Left hindlimb (tissue), 1 donor: ENCODE measurements at places on chromosomes 16 and 17.
A peak's percentile ranks its signal among the peaks of the same experiment; 100 is the strongest.

- DNase-seq, result no peak
Observed at GRCh38 chr17:75205793-75206163, 299 bp downstream of the NUP85 start.

DNA sequence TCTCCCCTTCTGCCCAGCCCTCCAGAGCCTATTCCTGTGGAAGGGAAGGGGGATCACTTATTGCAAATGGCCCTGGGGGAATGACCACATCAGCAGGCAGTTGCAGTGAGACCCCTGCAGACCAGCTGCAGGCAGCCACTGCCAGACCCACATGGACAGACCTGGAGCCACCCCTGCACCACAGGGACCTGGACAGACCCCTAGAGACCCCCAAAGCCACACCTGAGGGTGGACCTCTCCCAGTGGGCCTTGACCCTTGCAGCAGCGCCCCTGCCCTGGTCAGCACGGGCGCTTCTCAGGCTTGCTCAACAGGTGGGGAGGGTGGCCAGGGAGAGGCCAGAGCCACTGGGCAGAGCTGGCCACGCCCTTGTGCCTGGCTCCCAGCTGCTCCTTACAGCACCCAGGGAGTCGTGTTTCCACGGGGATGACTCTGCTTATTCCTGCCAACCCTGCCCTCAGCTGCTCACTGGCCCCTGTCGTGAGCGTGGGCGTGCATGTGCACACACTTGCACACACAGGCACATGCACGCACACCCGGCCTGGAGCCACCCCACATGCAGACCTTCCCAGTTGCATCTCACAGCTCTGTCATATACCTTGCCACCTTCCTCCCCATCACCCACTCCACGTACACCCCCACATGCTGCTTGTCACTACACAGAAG lies 1.3 kb upstream of the SCN4A start:
- DNase-seq, result no peak

GRCh38 chr17:37643118-37643766 lies at the start of gene DDX52:
TSS of gene DDX52 (minus strand) at chr17:37643446. CDS start at chr17:37643420, 26 bp downstream.
- peak; percentile 90 for DNase-seq

- DNase-seq, result no peak
Observed at GRCh38 chr17:73544333-73544732, 99.9 kb downstream of the SDK2 start.

GRCh38 chr16:68369697-68370580 lies 59.1 kb downstream of the PRMT7 start:
- DNase-seq, result peak; percentile 36

GRCh38 chr17:80929449-80929848 lies 62.2 kb upstream of the CHMP6 start:
- DNase-seq, result no peak

- no peak for DNase-seq
Observed at GRCh38 chr17:13520899-13521572, 80.7 kb downstream of the HS3ST3A1 start.

- DNase-seq, result no peak
Observed at GRCh38 chr17:45812102-45812501, 28.0 kb downstream of the CRHR1 start.

- DNase-seq, result no peak
Observed at GRCh38 chr16:85104147-85104546, 8.1 kb downstream of the CIBAR2 start.

- DNase-seq, result peak; percentile 62
Observed at GRCh38 chr17:46212634-46213435, 19.6 kb upstream of the KANSL1 start.

GRCh38 chr16:3738541-3738940 lies 21.2 kb upstream of the TRAP1 start:
- no peak for DNase-seq

- DNase-seq, result no peak
Observed at GRCh38 chr17:33266116-33266515, 27.0 kb downstream of the ASIC2 start.

DNA sequence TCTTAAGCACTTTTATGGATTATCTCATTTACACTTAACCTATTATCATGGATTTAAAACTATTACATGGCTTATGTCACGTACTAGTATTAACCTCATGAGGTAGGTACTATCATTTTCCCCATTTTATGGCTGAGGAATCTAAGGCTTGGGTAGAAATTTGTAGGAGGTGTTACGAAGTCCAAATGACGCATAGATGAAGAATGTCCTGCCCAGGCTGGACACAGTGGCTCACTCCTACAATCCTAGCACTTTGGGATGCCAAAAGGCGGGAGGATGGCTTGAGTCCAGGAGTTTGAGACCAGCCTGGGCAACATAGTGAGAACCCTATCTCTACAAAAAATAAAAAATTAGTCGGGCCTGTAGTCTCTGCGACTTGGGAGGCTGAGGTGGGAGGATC lies 4.8 kb upstream of the C1QL1 start:
- no peak for DNase-seq

GRCh38 chr16:63581570-63581969 lies 1540.3 kb downstream of the CDH11 start:
- no peak for DNase-seq

GRCh38 chr17:36869856-36870719 lies 67.2 kb upstream of the LHX1 start:
- no peak for DNase-seq
